ENCODE measurements at places on chromosomes 2 and 18.

GRCh38 chr2:240992572-240993291 lies 5.7 kb upstream of the SNED1 start:
- DNase-seq, result no peak

- no peak for DNase-seq
These were observed 113.7 kb downstream of the SPTBN1 start for GRCh38 chr2:54569745-54570301.

- DNase-seq, result no peak
These were observed 57.7 kb upstream of the PXDN start for GRCh38 chr2:1802046-1802445.

- DNase-seq, result no peak
These were observed 99.4 kb downstream of the WDSUB1 start for GRCh38 chr2:159187106-159187505.

DNA sequence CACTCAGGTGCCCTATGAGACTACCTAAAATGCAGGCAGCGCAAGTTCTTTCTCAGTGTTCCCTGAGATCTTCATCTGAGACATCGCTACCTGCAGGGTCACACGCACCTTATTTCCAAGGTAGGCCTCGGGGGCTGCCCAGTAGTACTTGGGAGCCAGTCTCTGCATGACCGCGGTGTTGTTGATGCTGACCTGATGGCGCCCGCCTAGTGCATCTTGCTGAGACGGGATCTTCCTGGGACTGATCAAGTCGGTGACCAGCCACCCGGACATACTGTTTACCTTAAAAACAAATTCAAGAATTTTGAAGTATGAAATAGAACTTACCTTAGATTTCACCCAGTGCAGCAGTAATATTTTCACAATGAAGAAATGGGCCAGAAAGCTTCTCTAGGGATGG lies 80.1 kb downstream of the LAMA1 start:
- DNase-seq, result no peak

DNA sequence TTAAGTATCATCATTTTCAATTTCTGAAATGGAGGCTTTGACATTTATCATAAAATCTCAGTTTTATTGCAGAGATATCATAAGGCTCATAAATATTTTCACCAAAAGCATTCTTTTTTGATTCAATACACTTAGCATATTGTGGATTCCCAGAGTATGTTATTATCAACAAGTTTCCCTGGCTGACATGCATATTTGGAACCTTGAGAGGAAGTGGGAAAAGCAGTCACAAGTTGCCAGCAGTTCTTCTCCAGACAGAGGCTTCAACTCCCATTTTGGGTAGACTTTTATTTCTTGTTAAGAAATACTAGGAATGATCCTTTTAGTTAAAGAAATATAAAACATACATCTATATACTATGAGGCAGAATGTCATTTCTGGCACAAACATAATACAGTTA lies 236.5 kb downstream of the ASXL3 start:
- no peak for DNase-seq

GRCh38 chr2:144234542-144234871 lies 285.4 kb downstream of the ZEB2 start:
- DNase-seq, result no peak

All from Panc1 (cell line).